ENCODE measurements at places on chromosomes 5 and 9.

DNA sequence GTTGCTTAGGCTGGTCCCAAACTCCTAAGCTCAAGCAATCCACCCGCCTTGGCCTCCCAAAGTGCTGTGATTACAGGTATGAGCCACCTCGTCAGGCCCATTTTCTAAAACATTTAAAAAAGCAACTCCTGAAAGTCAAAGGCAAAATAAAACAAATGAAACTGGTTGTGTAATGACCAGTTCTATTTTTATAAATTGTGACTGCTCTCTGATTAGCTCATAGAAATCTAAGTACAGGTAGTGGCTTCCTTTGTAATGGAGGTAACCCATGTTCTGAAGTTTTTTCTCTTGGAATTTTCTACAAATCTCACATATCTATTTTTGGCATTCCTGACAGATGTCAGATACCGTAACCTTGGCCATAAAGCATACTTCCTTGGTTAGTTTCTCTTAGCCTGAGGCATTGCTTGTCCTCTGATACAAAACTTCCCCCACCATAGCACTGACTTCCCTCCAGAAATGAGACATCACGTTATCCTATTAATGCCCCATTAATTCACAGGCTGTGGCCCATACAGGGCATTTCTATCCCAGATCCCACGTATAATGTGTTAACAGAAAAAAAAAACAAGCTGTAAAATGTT lies 14.1 kb upstream of the AK3 start:
- DNase-seq: no peak

DNA sequence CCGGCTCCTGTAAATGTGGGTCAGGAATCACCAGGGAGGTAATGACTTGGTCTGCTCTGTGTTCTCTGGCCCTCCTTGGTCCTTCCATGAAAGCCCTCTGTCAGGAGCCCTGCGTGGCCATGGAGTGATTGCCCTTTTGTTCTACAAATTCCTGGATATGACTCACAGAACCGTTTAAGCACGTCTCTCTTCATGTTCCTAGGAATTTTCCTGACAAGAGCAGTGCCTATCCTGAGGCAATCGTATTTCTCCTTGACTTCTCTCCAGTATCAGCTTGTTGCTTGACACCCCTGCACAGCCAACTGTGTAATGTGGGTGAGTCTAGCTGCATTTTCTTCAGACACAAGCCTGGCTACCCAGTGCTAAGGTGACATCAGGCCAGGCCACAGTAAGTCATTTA lies 274.3 kb upstream of the ZNF462 start:
- DNase-seq: no peak

- no peak for DNase-seq
Measured at GRCh38 chr9:75190762-75191161, 102.4 kb downstream of the OSTF1 start.

DNA sequence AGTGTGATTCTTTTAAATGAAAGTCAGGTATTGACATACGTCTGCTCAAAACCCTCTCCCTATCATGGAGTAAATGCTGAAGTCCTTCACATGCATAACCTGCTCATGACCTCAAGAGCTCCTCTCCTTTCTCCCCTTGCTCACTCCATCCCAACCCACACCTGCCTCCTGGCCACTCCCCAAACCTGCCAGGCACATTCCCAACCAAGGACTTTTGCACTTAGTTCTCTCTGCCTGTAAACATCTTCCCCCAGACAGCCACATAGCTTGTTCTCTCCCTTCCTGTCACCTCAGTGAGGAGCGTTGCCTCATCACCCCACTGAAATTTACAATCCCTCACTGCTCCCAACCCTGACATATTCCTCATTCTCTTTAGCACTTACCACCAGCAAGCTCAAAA lies 8.7 kb downstream of the SETD9 start:
- DNase-seq: no peak

DNA sequence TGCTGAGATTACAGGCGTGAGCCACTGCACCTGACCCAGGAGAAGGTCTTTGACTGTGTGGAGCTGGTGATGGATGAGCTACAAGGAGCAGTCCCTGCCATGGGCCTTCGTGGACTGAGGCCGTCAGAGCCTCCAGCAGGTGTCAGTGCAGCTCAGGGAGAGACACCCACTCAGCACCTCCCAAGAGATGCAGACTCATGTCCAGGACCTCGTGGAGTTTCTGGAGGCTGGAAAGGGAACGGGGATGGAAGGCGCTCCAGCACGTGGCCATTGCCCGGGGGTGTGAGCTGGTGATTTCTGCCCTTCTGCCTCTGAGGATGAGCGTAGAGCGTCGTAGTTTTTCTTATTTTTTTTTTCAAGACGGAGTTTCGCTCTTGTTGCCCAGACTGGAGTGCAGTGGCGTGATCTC lies 9.5 kb downstream of the TOR4A start:
- peak; percentile 64 for DNase-seq

DNA sequence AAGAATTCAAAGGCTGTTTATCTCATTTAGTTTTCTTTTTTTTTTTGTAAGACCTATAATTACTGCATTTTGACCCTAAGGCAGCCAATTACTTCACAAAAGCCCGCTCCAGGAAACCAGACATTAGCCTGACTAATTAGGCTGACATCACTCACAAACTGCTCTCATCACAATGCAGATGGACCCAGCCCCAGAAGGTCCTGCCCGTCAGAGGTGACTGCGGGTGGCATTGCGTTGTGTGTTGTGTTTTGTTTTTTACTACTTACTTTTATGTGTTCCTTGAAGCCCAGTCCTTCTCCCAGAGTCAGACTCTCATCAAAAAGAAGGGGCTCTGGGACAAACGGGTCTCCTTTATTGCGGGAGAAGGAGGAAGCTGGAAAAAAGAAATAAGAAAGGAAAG lies 172.2 kb downstream of the HSD17B3 start:
- DNase-seq: no peak

DNA sequence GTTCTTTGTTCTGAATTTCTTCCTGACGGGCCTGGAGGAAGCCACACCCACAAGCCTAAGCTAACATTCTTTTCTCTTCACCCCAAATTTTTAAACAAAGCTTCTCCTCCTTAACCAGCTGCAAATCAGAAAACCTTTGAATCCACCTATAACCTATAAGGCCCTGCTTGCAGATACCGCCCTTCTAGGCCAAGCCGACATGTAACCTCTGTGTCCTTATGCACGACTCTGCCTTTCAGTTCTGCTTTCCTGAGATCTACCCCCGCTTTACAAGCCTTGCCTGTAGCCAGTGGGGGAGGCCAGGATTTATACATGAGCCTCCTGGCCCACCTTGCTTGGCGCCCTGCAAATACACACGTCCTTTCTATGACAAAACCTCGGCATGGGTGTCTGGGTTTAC lies 19.3 kb downstream of the BRD9 start:
- no peak for DNase-seq

DNA sequence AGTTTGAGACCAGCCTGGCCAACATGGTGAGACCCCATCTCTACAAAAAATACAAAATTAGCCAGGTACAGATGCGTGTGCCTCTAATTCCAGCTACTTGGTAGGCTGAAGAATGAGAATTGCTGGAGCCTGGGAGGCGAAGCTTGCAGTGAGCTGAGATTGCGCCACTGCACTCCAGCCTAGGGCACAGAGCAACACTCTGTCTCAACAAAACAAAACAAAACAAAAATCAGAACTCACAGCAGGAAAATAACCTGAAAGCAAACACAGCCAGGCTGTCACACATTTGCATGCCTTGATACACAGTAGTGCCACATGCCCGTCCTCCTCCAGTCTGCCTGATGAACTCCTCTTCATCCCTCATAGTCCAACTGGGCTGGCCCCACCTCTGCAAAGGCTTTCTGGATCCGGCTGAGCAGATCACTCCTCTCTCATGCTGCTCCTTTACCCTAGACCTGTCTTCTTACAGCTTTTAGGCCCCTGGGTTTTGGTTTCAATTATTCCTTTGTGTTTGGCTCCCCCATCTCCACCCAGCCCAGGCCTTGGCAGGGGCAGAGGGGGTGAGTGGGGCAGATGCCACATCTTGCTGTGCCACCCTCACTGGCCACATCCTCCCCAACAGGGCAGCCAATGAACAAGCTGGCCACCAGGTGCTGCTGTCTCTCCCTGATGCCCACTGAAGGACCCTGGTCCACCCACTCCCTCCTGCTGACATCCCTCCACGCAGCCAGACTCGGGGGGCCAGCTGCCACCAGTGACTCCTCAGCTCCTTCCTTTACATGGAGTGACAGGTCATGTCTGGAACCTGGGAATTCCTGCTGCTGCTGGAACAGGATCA lies 62.0 kb upstream of the GGTA1 start:
- no peak for DNase-seq

GRCh38 chr5:171451421-171451820 lies 32.0 kb downstream of the FGF18 start:
- no peak for DNase-seq

- DNase-seq: no peak
Measured at GRCh38 chr5:143159031-143159430, 244.5 kb downstream of the NR3C1 start.

- no peak for DNase-seq
Measured at GRCh38 chr9:77975036-77975435, 56.6 kb downstream of the GNAQ start.

DNA sequence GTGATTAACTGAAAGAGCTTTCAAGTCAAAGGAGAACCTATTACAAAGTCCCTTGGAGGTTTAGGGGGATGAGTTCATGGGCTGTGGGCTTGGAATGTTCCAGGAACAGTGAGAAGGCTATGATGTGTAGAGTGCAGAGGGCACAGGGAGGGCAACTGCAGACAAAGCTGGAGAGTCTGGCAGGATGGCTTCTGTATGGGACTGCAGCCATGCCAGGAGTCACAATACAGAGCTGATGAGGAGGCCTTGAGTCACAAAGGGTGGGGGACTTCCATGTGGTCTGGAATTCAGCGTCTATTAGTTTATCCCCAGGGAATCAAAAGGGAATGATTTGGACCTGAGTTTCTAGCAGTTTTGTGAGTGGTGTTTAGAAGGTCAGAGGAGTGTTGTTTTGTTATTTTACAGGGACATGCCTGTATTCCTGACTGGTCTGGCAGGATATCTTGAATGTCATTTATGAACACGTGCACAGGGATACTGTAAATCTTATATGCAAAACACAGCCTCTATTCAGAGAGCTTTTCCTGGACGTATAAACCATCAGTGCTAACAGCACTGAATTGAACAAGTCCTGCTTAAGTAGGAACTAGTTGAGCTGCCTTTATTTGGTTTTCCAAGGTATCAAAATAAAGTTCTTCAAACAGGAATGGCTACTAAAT lies 14.3 kb upstream of the TEK start:
- DNase-seq: no peak

DNA sequence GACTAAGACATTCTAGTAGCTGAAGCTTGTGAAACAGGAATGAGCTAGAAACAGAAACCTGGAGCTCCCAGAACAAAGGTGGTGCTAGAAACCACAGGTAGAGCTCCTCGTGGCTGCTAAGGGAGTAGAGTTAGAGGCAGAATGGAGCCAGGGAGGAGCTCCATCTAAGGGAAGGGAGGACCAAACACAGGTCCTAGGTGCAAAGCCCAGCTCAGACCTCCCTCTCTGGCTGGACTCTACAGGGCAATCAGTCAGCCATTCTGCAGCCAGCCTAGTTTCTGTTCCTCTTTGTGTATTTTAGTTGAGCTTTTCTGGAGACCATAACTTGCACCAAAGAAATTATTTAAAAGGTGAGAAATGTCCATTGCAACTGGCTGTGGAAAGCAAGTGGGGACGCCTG lies 70.4 kb downstream of the CRB2 start:
- no peak for DNase-seq

DNA sequence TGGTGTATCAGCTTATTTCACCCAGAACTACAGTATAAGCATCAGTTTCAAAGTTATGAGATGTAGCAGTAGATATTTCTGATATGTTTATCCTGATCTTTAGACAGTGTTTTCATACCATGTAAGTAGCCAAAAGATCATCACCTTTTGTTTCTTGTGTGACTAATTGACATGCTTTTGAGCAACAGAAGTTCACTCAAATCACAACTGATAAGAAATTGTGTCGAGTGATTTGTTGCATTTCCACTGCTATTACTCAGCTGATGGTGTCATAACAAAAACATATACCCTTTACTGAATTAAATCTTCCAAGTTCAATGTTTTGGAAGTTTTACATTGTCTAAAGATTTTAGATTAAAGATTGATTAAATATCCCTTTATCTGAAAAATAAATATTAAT lies 324.5 kb downstream of the TUSC1 start:
- no peak for DNase-seq

- DNase-seq: no peak
Measured at GRCh38 chr9:26768145-26768544, 124.5 kb downstream of the CAAP1 start.

DNA sequence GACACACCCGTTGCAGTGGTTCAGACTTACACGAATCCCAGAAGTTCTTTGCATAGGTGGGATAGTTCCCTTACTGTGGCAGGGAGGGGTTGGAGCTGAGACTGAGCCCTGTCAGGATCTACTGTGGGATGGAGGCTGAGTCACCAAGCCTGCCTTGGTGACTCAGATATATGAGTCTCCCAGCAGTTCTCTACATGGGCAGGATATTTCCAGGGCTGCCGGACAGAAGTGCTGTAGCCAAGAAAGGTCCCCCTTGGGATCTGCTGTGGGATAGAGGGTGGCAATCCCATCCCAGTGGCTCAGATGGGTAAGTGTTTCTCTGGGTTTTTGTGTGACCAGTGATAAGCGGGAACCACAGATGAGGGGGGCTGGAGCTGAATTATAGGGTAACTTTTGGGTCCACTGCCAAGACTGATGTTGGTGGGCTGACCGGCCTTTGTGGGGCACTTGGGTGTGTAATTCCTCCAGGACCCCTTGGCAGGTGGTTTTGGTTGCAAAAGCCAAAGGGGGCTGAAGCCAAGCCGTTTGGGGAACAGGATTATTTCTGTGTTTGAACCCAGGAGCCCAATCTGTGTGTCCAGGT lies 18.7 kb downstream of the XRCC4 start:
- no peak for DNase-seq

GRCh38 chr9:8880060-8880459 lies 1080.5 kb upstream of the DMAC1 start:
- no peak for DNase-seq

DNA sequence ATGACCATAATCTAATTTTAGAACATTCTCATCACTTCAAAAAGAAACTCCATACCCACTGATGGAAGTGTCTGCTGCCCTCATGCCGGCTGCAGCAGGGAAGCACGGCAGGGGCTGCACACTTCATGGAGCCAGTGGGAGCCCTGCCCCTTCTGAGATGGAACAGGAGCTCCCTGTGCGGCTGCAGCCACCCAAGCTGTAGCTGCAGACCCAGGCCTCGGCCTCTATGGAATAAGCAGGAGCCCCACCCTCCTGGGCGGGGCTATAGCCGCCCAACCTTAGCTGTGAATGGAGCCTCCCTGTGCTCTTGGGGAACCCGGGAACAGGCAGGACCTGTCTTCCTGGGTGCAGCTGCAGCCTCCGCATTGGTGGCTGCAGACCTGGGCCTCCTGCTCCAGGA lies 128.5 kb downstream of the NUDT12 start:
- no peak for DNase-seq

GRCh38 chr5:160353379-160353778 lies 17.0 kb downstream of the C1QTNF2 start:
- no peak for DNase-seq

DNA sequence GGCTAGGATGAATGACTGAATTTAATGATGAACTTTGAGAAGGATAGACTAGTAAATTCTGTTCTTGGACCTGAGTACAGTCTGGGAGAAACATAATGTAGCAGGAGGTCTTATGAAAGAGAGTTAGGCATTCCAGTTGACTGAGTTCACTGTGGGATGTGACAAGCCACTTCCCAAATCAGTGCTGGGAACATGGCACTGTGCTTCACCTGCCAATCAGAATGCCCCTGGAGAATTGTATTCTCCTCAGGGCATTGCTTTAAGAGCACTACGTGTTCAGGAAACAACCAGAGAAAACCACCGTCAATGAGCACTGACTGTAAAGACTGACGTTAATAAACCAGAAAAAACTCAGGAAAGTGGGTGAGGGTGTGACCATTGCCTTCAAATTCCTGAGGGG lies 1.2 kb downstream of the CCDC107 start:
- no peak for DNase-seq

- no peak for DNase-seq
Measured at GRCh38 chr9:32376285-32376684, 8.2 kb upstream of the ACO1 start.
